ENCODE measurements at places on chromosomes 16 and 17.

DNA sequence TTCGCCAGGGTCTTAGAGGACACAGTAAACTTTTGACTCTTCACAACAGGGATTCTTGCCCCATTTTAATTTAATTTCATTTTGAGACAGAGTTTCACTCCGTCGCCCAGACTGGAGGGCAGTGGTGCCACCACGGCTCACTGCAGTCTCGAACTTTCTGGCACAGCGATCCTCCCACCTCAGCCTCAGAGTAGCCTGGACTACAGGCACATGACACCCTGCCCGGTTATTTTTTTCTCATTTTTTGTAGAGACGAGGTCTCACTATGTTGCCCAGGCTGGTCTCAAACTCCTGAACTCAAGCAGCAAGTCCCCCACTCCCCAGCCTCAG, 329 bp upstream of the NLE1 start:
- no peak for DNase-seq

DNA sequence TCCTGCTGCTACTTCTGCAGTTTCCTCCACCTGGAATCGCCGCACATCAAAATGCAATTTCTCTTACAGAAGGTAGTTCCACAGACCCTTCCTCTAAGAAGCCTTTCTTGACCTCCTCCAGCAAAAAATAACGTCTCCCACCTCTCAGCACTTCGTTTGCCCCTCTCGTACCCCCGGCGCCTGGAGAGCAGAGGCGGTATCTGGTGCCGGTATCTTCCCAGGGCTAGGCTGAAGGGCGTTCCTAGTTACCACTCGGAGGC, 482 bp downstream of the DCTPP1 start:
- DNase-seq, result no peak

DNA sequence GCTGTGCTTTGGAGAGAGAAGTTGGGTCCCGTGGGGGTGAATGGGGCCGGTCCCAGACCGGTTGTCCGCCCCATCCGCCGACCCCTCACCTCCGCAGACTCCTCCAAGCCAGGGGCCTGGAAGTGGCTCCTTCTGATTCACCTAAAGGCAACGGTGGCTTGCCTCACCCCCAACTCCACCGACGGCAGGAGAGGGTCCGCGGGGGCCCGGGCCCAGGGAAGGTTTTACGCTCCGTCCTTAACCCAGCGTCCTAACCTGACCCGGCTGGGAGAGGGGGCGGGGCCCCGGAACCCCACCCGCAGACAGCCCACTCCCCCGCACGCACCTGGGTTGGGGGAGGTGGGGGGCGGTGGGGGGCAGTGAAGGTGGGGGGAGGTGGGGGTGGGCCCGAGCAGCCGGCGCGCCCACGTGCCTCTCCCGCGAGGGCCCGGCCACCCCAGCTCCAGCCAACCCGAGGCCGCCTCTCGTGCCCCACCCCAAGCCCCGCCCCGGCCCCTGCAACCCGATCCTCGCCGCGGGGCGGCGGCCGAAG, 12.7 kb upstream of the CD300A start:
- no peak for DNase-seq

DNA sequence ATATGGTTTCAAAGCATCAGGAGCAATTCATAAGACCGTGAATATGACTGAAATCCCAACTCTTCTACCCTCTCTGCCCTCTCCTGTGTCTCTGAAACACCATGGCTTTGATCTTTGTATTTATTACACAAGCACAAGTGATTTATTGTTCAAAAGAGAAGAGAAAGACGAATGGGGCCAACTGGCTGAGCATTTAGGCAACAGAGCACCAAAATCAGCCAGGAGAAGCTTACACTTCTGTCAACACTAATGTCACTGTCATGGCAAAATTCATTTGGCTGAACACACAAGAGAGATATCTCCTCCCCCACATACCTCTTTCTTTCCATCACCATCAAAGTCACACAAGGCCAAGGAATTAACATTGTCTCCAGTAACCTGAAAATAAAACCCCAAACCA, 9.3 kb downstream of the BBS2 start:
- no peak for DNase-seq

DNA sequence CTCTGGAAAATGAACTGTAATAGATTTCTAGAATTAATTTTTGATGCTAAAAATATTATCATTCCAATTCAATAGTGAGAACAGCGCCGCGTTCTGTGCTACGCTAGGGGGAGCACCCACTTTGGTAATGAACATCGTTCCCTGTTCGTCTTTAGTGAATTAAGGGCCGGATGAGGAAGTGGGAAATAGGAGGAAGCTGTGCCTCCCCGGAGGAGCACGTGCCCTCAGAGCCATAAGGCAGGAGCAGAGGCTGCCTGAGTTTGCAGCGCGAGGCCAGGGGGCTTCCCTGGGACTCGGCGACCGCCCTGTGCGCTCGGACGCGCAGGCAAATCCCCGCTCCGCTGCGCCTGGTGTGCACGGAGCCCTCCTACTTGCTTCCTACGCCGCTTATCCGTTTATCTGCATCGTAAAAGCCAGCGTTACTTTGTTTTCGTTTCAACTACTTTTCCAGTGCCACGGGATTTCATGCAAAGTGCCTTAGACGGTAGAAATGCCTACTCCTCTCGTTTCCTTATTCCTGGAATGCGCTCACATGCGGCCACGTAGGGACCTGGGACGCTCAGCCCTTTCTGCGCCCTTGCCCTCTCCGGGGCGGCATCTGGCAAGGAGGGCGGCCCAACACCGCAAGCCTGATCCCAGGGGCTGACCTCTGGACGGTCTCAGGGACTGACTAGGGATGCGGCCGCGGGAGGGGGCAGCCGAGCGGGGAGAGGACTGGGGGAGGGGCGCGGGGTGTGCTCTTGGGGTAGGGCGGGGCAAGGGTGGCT, 76.4 kb downstream of the KCNJ12 start:
- DNase-seq, result peak; percentile 82

GRCh38 chr17:37714897-37715296, 30.0 kb downstream of the HNF1B start:
- DNase-seq, result no peak

DNA sequence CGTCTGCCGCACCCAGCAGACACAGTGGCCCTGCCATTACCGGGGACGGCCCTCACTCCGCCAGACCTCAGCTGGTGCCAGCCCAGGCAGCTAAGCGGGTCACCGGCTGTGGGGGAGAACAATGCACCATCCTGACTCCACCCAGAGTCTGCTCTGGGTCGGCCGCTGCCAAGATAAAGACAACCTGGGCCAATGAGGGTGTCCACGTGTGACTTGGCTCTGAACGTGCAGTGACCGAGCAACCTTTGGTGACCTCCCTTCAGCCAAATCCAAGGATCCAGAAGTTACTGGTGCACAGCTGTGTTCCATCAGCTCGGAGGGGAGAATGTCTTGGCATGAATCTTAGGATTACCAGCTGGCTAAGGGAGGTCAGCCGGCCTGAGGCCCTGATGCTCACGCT, 155.9 kb downstream of the NTN1 start:
- DNase-seq, result no peak

Data from brain (organoid and tissue), 16 donors.